ENCODE measurements at places on chromosomes 1 and 21.

DNA sequence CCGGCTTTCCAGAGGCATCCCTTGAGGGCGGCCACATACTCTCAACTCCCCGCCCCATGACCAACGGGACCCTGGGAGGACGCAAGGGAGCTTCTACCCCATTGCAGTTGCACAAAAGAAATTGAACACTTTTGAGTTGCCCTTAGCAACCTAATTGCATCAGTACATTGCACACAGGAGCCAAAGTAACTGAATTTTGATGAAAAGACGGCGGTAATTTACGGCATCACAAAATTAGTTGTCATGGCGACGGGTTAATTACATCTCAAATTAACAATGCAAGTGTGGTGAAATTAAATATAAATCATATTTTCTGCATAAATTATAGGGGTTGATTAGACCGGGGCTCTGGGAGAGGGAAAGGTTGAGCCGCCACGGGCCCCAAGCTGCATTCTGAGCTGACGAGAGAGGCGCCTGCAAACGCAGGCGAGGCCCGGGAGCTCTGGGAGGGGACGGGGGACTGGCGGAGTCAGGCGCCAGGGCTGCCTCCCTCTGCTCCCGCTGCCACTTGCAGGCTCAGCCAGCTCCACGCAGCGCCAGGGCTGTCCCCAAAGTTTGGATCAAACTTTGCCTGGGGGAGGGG lies 61.4 kb downstream of the CASZ1 start:
- no peak for DNase-seq

DNA sequence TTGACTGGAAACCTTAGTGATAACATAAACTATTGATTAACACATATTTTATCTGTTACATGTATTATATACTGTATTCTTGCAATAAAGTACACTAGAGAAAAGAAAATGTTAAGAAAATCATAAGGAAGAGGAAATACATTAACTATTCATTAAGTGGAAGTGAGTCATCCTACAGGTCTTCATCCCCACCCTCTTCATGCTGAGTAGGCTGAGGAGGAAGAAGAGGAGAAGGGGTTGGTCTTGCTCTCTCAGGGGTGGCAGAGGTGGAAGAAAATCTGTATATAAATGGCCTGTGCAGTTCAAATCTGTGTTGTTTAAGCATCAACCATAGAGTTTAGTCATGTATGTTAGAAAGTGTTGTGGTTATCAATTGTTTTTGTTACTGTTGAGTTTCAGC lies 66.1 kb upstream of the CHODL start:
- no peak for DNase-seq

DNA sequence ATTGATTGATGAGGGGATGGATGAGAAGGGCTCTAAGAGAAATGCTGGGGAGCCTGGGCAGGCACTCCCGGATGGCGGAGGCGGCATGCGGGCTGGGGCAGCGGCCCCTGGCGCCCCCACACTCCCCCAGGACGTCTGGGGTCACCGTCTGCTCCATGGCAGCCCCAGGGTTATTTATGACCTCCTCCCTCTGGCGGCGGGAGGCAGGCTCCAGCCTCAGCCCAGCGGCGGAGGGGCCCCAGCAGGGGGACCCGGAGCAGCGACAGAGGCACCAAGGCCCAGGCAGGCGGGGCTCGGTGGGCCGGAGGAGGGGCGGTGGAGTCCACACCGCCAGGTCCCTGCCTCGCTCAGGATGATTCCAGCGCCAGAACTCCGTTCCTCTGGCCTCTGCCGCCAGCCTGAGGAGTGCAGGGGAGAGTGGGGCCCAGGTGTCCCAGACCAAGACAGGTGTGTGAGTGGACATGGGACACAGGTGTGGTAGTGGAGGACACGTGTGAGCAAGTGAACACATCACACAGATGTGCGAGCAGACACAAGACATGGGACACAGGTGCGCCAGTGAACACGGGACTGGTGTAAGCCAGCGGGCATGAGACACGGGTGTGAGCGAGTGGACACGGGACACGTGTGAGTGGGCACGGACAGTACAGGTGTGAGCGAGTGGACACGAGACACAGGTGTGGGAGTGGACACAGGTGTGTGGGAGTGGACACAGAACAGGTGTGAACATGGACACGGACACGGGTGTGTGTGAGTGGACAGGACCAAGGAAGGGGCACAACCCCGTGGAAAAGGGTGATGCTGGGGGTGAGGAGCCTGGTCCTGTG lies 2.5 kb upstream of the SAMD11 start:
- DNase-seq: no peak

GRCh38 chr1:154837034-154837671 lies 32.9 kb downstream of the KCNN3 start:
- no peak for DNase-seq

DNA sequence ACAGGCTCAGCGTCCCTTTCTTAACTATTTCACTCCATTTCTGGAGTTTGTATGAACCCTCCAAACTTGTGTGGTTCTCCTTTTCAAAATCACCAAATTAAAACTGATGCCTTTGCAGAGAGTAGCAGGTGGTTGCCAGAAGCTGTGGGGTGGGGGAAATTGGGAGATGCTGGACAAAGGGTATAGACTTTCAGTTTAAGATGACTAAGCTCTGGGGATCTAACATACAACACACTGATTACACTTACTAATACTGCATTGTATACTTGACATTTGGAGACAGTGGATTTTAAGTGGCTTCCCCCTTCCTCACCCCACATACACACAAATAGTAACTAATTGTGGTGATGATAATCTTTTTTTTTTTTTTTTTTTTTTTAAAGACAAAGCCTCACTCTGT lies 11.1 kb upstream of the SCYL3 start:
- DNase-seq: no peak

GRCh38 chr1:41399145-41399795 lies 38.0 kb downstream of the FOXO6 start:
- no peak for DNase-seq

- no peak for DNase-seq
Measured at GRCh38 chr1:48870596-48870995, 93.9 kb upstream of the BEND5 start.

All from ascending aorta (tissue), 2 donors.